ENCODE measurements at places on chromosomes 7 and 10.

GRCh38 chr10:123136806-123137642 lies 1.3 kb downstream of the HMX3 start:
- peaks cover 66% of the 10 kb centered on the region for H3K4me1 ChIP-seq
- peak overlapping the region; percentile 18 for H3K4me3 ChIP-seq
- DNase-seq = no peak
- H3K27ac ChIP-seq = no peak overlapping the region
- peaks cover 33% of the 10 kb centered on the region for H3K27me3 ChIP-seq

- no peak for DNase-seq
- H3K4me3 ChIP-seq = no peak overlapping the region
- H3K4me1 ChIP-seq = no peaks in the 10 kb centered on the region
Observed at GRCh38 chr7:68707159-68707558, 891.1 kb upstream of the AUTS2 start.

DNA sequence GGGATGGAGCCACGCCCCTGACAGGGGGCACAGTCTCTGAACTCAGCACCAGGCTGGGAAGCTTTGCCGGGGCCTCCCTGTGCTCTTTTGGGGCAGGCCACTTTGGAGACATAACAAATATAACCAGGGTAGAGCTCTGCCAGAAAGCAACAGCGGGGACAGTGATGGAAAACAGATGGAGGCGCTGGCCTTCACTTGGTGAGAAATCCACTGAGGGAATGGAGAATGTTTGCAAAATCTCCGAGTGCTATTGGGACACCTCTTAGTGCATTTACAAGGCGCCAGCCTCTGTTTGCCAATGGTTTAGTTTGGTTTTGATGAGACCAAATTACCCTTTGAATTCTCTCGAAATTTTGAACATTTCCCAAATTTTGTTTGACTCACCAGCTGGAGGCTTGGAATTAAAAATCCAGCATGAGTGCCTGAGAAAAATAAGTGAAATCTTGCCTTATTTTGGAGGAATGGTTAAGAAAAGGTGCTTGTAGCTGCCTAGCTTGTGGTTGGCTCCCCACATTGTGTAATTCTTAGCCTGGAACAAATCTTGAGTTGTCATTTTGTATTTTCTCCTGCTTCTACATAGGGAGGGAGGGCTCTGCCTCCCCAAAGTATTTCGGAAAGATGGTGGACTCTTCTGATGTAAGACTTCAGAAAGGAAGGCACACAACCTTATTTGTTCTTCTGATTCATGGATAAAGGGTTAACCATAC lies 980.5 kb downstream of the LRMDA start:
- H3K4me3 ChIP-seq = no peak overlapping the region
- H3K27me3 ChIP-seq = no peaks in the 10 kb centered on the region
- no peaks in the 10 kb centered on the region for H3K4me1 ChIP-seq
- no peak overlapping the region for H3K27ac ChIP-seq

DNA sequence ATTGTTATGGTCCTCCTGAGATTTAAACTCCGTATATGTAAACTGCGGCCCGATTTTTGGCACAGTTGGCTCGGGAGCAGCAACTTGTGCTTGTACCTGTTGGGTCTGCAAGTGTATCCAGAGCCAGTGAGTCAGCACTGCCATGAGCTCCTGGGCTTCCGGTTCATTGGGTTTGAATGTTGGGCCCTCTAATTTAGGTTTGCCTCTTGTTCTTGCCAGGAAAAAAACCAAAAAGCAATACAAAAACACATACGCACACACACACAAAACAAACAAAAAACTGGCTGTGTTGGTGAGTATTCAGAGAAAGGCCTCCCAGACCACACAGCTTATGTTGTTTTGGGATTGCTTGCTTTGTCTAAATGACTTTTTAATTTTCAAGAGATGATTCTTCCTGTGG lies 26.3 kb downstream of the SND1 start:
- no peak overlapping the region for H3K27ac ChIP-seq
- no peak overlapping the region for H3K4me3 ChIP-seq
- H3K36me3 ChIP-seq = peaks cover 14% of the 10 kb centered on the region

GRCh38 chr10:72336259-72337038 lies 18.3 kb downstream of the DNAJB12 start:
- H3K36me3 ChIP-seq = peaks cover 19% of the 10 kb centered on the region
- H3K27me3 ChIP-seq = no peaks in the 10 kb centered on the region
- peaks cover 69% of the 10 kb centered on the region for H3K4me1 ChIP-seq

GRCh38 chr10:76786504-76787072 lies 851.0 kb downstream of the KCNMA1 start:
- no peak overlapping the region for H3K4me3 ChIP-seq
- H3K4me1 ChIP-seq = no peaks in the 10 kb centered on the region
- no peaks in the 10 kb centered on the region for H3K36me3 ChIP-seq
- H3K27ac ChIP-seq = no peak overlapping the region

Measured in T-cell (primary cell).